ENCODE measurements at places on chromosomes 11 and 22. TPM values are rescaled to one million over a fixed set of nuclear protein-coding genes. Genes with fewer than 3 reads are reported as not detected.

MAJIN gene
- total RNA-seq = not detected

HEPHL1 gene
- total RNA-seq = 1.2 TPM

SPDYC gene
- total RNA-seq = not detected

DNA sequence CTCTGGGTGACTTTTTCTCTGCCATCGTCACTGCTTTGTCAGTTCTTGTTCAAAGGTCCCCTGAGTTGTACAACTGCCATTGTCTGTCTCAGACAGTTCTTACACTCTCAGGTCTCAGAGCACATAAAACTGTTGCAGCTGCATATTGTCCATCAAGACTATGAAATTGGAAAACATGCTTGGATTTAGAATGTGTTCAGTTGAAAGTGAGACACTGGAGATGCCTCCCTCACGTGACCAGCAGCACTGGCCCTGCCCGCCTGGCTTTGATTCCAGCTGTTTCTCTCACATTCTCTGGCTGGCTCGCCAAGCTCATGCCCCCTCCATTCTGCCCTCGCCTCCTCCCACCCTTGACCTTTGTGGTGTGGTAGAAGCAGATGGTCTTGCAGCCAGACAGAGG is 244.2 kb downstream of the NTM start:
- no peak for DNase-seq

DNA sequence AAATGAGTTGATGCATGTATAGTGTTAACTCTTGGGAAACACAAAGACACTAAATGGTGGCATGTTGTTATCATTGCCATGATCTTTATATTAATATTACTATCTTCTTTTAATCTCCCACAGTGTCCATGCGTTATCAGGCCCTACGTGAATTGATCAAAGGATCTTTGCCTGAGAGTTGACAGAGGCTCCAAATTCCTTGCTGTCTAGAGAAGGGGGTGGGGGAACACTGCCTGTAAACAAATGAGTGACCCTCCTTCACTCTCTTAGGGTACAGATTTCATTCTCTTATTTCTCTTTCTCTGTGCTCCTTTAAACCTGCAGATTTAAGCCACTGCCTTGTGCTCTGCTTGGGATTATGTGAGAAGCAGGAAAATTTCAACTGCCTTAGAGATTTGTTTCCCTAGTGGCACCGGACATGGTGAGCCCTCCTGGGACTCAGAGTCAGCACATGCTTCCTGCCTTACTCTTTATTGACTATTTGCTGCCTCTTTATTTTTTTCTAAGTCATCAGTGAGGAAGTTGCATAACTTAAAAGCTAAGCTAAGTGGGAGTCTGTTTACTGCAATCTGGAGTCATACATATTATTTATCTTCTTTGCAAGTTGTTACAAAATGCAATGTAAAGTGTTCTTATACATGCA is 122.9 kb downstream of the MAML2 start:
- DNase-seq = peak; percentile 51

DNA sequence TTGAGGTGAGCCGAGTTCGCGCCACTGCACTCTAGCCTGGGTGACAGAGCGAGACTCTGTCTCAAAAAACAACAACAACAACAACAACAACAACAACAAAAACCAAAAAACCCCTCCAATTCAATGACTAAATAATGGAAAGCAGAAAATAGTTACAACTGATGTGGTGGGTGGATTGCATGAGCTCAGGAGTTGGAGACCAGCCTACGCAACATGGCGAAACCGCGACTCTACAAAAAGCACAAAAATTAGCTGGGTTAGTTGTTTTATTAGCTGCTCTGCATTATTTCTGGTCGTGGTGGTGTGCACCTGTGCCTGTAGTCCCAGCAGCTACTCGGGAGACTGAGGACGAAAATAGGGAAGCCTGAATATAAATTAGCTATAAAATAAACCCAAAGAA is 2.6 kb upstream of the PATL1 start:
- no peak for DNase-seq

GRCh38 chr22:46378426-46379065 is 43.0 kb downstream of the TRMU start:
- no peak for DNase-seq

DNA sequence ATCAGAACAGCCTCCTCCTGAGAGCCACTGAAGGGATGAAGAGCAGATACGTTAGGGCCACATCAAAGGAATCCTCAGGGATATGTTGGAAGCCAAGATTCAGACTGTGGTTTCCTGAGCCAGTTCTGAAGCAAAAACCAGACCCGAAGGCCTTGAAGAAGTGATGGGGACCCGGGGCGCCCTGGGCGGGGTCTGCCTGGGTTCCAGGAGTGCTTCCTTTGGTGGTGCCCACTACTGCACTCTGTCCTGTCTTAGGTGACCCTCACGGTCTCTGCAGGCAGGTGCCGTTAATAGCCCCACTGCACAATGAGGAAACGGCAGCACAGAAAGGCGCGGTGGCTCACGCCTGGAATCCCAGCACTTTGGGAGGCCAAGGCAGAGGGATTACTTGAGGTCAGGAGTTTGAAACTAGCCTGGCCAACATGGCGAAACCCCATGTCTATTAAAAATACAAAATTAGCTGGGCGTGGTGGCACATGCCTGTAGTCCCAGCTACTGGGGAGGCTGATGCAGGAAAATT is 12.9 kb upstream of the SH3BP1 start:
- DNase-seq = no peak

GRCh38 chr11:123143476-123143875 is 51.6 kb downstream of the CLMP start:
- no peak for DNase-seq

- peak; percentile 95 for DNase-seq
These were observed 41.1 kb downstream of the LIF start for GRCh38 chr22:30205281-30206115.

GRCh38 chr22:46748908-46749675 is 11.0 kb upstream of the CERK start:
- peak; percentile 32 for DNase-seq

DNA sequence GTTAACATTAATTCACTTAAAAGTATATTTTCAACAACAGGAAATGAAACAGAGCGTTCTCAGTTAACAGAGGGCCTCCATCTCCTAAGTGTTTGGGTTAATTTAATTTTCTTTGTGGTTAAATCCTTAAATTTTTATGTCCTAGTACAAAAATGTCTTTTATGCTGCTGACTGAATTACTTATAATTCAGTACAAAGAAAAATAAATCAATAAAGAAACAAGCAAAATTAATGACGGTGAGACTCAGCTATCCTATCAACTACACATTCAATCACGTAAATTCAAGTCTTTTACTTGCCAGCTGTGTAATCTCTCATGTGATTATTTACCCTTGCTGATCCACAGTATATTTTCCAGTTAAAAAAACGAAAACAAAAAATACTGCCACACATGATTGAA is 81.4 kb downstream of the BBOX1 start:
- no peak for DNase-seq

Measured in M059J (cell line).